ENCODE measurements at places on chromosomes 11 and 22.

- no peak for DNase-seq
These were observed at the start of gene UCP3 for GRCh38 chr11:74008373-74009229. TSS of gene UCP3 (minus strand) at chr11:74009085. CDS start at chr11:74007042, 2,043 bp downstream.

- DNase-seq, result no peak
These were observed 81.3 kb downstream of the CLPB start for GRCh38 chr11:72352859-72353551.

DNA sequence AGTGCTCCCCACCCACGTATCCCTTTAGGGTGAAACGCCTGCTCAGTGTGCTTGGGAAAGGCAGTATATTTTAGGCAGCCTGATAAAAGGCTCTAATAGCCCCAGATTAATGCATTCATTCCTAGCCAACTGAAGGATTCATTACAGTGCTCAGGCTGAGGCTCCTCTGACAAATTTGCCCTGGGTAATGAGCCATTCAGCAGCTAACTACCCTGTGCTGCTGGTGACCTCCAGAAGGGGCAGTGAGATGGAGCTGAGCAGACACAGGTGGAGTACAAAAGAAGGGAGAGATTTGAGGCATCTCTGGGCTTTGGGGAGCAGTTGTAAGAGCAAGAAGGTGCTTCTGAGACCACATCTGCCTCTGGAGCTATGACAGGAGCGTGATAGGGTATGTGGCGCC lies 817.0 kb downstream of the NTM start:
- no peak for DNase-seq

DNA sequence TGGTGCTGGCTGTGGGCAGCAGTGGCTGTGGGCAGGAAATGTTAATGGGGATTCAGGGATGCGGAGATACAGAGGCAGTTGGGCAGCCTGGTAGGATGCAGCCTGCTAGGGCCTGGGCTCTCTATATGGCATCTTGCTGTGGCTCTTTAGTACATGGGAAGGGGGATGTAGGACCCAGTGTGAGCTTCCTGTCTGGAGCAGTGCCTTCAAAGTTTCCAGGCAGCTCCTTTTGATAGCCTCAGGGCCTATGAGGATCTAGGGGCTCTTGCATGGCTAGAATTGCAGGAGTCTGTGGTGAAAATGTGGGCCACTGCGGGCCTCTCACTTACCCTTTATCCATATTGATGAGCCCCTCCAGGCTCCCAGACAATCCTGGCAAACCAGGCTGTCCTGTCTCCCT lies 213.2 kb upstream of the SNX19 start:
- DNase-seq, result no peak

DNA sequence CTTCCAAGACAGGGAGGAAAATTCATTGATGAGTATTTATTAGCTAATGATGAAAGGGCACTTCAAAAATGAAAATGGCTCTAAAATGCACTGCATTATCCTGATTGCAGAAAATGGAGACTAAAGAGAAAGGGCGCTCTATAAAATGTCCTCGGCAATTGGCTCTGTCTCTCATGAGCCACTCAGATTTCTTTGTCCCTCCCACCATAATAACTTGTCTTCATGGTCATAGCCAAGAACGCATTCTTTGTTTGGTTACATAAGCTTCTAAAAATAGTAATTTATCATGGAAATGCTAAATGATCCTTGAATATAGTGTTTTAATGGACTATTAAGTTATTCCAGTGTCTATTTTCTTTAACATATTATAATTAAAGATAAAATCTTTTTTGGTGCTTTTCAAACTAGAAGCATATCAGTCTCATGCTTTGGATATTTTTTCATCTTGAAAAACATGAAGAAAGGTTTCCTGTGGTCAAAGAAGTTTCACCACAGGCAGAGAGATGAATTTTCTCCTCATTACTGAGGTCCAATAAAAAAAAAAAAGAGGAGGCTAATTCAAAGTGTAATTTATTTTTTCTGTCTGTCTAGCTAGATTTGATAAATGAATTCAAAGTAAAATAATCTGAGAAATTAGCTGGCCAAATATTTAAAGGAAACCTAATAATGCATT lies 238.1 kb upstream of the BLID start:
- no peak for DNase-seq

GRCh38 chr22:49515475-49515874 lies 312.2 kb downstream of the BRD1 start:
- no peak for DNase-seq

- no peak for DNase-seq
These were observed 57.4 kb upstream of the BID start for GRCh38 chr22:17831501-17832251.

- DNase-seq, result no peak
These were observed 33.8 kb downstream of the ZNF280B start for GRCh38 chr22:22474733-22475132.

GRCh38 chr22:47533961-47534803 lies 771.7 kb downstream of the TBC1D22A start:
- no peak for DNase-seq

GRCh38 chr11:130370845-130371590 lies 56.3 kb upstream of the ZBTB44 start:
- no peak for DNase-seq

DNA sequence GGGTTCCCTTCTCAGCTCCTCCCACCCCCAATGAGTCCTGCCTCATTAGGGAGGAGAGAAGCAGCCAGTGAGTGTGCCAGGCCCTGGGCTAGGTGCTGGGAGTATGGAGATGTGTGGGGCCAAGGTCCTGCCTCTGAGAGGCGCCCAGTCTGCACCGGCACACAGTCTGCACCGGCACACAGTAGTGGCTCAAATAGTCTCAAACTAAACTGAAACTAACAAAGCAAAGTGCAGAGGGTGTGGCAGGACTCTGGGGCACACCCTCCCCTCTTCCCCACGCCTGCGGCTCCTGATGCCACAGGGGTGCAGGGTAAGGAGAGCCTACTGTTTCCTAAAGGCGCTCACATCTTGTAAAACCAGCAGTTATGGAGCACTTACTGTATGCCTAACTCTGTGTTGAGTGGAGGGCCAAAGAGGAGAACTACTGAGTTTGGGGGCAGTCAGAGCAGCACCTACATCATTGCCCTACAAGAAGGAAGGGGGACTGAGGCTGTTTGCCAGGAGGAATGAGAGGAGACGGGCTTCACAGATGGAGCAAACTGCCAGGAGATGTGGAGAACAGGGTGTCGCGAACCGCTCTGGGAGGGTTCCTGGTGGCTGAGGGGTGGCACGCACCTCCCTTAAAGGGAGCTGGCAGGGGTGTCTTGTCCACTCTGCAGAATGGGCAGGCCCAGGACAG lies 939 bp upstream of the SH3BP1 start:
- DNase-seq, result no peak

- DNase-seq, result no peak
These were observed 11.5 kb upstream of the TBC1D22A start for GRCh38 chr22:46750863-46751443.

- DNase-seq, result no peak
These were observed 51.5 kb upstream of the HORMAD2 start for GRCh38 chr22:30028731-30029130.

DNA sequence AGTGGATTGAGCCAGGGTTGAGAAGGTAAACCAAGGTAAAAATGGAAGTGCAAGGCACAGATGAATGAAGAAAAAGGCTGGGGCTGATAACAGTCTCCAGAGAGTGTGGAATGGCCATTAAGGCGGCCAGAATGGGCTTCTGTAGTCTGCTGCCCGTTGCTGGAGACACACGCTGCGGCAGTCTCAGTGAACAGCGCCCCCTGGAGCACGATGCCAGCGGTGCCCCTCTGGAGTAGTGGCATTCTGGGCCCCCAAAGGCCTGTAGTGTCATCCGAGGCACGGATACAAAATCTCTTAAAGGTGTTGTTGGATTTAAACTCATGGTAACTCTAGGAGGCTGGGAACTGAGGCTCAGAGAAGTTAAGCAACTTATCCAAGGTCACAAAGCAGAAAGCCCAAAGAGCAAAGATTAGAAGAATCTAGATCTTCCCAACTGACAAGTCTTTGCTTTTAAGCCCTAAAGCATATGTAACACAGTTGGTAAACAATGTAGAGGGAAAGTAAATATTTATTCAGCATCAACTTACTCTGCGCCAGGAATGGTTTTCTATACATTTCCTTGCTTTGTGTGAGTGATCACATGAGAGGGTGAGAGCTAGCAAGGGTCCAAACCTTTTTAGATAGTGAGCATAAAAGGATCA lies 18.2 kb downstream of the KCNJ1 start:
- peak; percentile 78 for DNase-seq

DNA sequence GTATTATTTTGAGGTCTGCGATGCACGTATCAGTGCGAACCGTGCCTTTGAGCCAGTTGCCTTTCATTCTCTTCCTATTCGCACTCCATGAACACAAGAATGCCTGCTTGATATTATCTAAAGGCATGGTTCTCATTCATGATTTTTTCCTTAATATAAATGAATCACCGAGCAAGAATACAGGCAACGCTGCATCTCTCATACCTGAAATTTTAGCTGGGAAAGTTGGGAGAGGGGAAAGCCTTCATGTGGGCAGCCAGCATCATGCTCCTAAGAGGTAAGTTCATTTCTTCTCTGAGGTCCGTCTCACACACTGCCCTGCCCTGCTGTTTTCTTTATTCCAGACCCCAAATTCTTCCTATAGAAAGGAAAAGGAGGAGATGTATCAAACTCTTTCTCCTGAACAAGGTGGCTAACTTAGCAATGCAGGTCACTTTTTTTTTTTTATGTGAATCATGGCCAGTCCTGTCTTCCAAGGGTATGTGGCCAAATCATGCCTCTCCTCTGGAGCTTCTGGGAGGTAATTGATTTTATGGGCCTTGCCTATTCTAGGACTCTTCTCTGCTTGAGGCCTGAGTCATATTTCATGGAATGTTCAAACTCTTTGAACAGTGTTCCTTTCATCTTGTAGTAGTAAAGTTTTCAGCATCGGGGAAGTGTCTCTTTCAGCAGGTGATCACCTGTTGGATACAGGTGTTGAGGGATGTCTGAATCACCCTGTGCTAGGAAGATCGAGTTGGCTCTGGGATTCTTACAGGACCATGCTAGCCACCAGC lies 3.2 kb downstream of the GLB1L2 start:
- no peak for DNase-seq

DNA sequence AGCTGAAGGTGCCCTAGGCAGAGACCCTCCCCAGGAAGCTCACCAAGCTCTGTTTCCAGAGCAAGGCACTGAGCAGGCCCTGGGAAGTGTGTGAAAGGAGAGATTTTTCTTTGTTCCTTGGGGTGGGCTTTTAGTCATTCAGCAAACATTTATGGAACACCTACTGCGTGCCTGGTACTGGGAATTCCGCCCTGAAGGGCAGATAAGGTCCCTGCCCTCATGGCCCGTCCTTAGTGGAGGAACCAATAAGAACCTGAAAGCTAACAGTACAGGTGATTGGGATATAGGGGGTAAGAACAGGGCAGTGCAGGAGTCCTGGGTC lies 3.9 kb downstream of the TMEM134 start:
- DNase-seq, result no peak

DNA sequence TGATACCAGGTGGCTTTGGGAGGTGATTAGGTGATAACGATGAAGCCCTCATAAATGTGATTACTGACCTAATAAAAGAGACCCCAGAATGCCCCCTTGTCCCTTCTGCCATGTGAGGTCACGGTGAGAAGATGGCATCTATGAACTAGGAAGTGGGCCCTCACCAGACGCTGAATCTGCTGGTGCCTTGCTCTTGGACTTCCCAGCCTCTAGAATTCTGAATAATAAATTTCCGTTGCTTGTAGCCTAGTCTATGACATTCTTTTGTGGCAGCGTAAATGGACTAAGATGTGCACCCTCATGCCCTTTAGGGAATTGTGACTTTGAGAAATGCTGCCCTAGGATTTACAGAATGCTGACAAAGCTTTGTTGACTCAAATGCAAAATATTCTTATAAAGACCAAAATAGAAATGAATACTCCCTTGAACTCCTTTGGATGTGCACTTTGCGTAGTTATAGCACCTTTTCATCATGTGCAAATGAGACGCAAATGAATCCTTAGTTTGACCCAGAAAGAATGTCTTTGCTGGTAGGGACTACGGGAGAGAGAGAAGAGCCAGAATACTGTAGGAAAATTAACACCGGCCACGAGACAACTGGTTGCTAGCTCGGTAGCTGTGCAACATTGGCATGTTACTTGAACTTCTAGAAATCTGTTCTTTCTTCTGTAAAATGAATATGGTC lies 24.8 kb upstream of the EHF start:
- DNase-seq, result no peak

- DNase-seq, result no peak
These were observed 44.4 kb downstream of the VSIG10L2 start for GRCh38 chr11:125990244-125990643.

GRCh38 chr22:24440270-24440717 lies 12.9 kb downstream of the ADORA2A start:
- no peak for DNase-seq

DNA sequence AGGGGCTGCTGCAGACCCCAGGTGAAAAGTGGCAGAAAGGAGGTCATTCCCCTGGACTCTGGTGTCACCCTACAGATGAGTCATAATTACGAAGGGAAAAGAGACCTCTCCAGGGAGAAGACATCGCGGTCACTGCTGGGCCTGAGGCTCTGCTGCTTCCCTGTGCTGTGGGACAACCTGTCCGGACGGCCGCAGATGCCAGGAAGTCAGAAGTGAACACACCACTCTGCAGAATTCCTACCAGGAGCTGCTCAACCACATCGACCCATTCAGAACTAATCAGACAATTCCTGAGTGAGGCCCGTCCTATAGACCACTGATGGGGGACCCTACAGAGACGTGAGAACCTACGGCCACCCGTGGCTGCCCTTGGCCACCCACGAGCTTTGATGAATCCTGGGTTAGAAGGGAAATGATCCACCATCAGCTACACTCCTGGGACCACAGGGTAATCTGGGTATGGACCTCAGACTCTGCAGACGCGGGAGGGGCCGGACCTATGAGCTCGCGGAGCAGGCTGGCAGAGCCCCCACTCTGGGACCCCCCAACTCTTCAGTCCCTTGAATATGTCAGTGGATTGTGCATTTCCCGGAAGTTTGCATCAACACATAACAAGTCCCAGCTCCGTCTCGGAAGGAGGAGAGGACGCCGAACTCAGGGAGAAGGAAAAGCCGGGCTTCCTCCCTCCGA lies 636.7 kb downstream of the BRD1 start:
- no peak for DNase-seq

- no peak for DNase-seq
These were observed 15.8 kb downstream of the P2RY2 start for GRCh38 chr11:73233692-73234470.

GRCh38 chr11:104534278-104534677 lies 364.0 kb downstream of the CASP12 start:
- no peak for DNase-seq

DNA sequence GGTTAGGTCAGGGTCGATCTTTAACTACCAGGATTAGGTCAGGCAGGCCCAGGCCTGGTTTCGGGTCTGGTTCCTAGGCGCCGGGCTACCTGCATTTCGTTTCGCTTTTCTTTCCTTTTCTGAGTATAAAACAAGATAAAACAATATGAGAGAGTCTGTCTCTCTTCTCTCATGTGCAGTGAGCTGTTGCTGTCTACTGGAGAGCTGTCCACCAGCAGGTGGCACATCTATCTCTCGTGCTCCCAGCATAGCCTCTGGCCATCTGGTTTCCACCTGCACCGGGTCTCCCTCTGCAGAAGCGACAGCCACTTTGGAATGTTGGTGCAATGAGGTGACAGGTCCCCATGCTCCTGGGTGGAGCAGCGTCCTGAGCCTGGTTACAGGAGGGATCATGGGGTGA lies 27.6 kb downstream of the RIBC2 start:
- peak; percentile 40 for DNase-seq
